CD4-positive, CD25-positive, alpha-beta regulatory T cell (primary cell): ENCODE measurements at places on chromosomes 4 and X. TPM values are rescaled to one million over a fixed set of nuclear protein-coding genes. Genes with fewer than 3 reads are reported as not detected.

DNA sequence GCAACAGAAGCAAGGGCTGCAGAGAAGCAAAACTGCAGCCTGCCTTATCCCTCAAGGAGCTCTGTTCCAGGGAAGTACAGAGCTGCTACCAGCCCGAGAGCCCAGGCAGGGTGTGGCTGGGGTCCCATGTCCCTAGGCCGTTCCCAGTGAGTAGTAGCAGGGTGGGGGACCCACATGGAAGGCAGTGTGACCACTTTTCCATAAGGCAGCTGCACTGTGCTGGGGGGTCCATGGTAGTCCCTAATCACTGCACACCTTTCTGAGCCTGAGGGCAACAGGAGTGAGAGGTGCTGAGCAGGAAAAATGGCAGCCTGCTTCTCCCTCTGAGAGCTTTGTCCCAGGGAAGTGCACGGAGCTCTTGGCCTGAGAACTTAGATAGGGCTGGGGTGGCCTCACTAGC is 135.9 kb downstream of the SH3BGRL start:
- DNase-seq = no peak
- peaks cover 2% of the 10 kb centered on the region for H3K36me3 ChIP-seq
- H3K4me3 ChIP-seq = no peak overlapping the region
- no peaks in the 10 kb centered on the region for H3K4me1 ChIP-seq
- no peak overlapping the region for H3K27ac ChIP-seq

DNA sequence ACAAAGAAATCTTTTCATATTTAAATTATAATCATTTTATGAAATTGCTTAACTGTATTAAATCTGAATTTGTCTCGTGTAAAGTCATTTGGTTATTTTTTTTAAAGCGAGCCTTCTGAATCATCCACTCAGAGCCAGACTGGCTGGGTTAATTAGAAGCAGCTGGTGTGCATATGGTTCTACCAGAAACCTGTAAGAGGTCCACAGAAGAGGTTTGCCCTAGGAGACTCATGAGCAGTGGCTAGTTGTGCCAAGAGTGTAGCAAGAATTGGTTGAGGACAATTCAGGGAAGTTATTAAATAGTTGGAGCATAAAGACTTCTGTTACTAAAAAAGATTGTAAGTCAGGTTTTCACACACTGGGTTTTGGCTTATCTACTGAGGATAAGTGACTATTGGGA is 267.4 kb downstream of the IL1RAPL2 start:
- H3K27ac ChIP-seq = no peak overlapping the region
- no peaks in the 10 kb centered on the region for H3K36me3 ChIP-seq
- no peaks in the 10 kb centered on the region for H3K27me3 ChIP-seq
- no peaks in the 10 kb centered on the region for H3K4me1 ChIP-seq
- no peak for DNase-seq

DNA sequence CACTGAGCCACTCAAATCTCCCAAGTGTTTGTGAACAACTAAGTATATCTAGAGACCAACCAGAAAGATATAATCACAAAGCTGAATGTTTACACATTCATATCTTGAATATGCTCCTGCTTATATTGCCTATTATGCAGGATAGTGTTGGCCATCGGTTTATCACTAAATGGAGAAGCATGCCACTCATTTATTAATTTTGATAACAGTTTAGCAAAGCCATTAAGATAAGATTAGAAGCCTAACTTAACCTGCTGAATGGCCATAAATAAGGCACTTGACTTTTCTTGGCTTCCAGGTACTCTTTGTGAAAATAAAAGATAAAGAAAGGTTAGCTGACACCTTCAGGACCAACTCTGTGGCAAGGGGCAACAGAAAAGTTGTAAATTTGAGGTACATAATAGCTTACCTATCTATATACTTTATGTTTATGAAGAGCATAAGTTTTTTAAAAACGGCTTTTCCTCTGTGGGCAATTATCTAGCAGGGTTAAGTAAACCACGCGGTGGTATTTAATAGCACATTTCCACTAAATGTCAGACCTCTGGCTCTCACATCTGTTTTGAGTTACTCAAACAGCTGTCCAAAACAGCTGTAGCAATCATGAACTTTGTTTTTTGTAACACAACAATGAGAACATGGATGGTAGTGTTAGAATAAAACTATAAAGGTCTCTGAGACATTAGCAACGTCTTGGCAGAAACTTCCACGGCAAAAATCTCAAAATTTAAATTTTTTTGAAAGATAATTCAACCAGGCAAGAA is 58.8 kb upstream of the FTHL17 start:
- no peak for DNase-seq
- H3K4me1 ChIP-seq = no peaks in the 10 kb centered on the region
- no peaks in the 10 kb centered on the region for H3K36me3 ChIP-seq
- no peak overlapping the region for H3K27ac ChIP-seq
- no peaks in the 10 kb centered on the region for H3K27me3 ChIP-seq

CPE gene
- 4.6 TPM for polyA plus RNA-seq

DNA sequence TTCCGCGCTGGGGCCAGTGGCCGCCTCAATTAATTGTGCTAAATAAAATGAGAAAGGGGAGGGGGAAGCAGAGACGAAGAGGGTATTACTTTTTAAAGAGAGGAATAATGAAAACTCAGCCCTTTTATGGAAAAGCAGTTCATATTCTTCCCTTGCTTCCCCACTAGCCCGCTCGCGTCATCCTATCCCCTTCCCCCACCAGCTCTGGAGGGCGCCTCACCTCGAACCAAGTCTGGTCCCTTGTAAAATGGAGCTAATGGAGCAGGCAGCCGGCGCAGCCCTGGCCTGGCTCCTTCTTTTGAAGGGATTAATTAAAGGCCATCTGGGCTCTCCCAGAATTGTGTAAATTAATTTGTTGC is 511 bp upstream of the NKX6-1 start:
- no peak overlapping the region for H3K27ac ChIP-seq
- H3K27me3 ChIP-seq = peaks cover 49% of the 10 kb centered on the region
- no peaks in the 10 kb centered on the region for H3K36me3 ChIP-seq
- no peak for DNase-seq
- no peak overlapping the region for H3K4me3 ChIP-seq
- peaks cover 23% of the 10 kb centered on the region for H3K4me1 ChIP-seq

DNA sequence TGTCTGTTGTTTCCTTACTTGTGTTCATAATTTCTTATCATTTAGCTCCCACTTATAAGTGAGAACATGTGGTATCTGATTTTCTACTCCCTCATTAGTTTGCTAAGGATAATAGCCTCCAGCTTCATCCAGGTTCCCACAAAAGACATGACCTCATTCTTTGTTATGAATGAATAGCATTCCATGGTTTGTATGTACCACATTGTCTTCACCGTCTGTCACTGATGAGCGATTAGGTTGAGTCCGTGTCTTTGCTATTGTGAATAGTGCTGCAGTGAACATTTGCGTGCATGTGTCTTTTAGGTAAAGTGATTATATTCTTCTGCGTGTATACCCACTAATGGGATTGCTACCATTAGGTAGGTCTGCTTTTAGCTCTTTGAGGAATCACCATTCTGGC is 624.3 kb upstream of the EPHA5 start:
- no peak overlapping the region for H3K27ac ChIP-seq
- no peak overlapping the region for H3K4me3 ChIP-seq
- no peaks in the 10 kb centered on the region for H3K27me3 ChIP-seq
- no peak for DNase-seq
- H3K36me3 ChIP-seq = no peaks in the 10 kb centered on the region

GPR78 gene
- polyA plus RNA-seq = not detected

DDX53 gene
- polyA plus RNA-seq = not detected

DNA sequence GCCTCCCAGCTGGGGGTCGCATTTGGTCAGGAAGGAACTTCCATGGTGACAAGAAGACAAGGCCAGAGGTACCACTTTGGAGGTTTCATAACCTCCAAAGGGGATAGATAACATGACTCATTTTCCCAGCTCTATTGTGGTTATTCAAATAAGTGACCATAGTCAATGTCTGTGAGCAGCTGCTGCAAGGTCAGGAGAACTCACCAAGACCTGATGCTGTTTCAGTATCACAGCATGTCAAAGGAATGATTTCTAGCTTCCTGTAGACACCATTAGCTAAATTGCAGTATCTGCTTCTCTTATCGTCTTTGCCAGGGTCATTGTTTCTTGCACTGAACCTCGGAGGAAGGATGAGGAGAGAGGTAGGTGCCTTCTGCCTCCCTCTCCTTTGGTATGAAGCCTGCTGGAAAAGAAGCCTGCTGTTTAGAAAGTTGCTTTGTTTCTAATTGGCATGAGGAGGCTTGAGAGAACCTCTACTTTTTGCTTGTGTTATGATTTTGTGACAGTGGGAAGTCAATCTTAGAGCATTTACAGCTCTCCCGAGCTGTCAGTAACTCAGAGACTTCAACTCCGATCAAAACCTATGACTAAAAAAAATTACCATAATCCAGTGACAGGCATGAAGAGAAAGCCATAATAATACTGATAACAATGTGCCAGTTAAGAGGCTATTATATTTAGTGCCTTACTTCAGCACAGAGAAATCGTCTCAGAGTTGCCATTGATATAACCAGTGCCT is 38.0 kb upstream of the GATB start:
- no peak for DNase-seq
- no peaks in the 10 kb centered on the region for H3K27me3 ChIP-seq
- H3K27ac ChIP-seq = no peak overlapping the region
- no peak overlapping the region for H3K4me3 ChIP-seq

- no peak overlapping the region for H3K4me3 ChIP-seq
- H3K36me3 ChIP-seq = no peaks in the 10 kb centered on the region
- H3K27ac ChIP-seq = no peak overlapping the region
- no peaks in the 10 kb centered on the region for H3K4me1 ChIP-seq
- no peaks in the 10 kb centered on the region for H3K27me3 ChIP-seq
These were observed 498.5 kb upstream of the DIPK2B start for GRCh38 chrX:45699158-45699557.

DNA sequence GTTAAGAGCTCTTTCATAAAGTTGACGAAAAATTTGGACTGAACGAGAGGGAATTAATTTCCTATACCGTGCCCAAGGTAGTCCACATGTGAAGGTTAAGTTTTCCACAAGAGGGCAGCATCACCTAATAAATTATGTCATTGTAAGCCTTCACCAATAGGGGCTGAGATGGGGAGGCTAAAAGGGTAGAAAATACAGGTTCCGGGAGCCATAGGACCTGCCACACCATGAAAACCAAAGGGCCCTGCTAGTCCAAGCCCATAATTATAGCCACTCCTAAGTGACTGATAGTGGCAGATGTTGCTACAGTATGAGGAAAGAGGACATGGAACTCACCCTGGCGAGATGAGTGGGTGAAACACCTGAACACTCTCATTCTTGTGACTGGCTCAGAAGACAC is 122.2 kb downstream of the SHROOM4 start:
- H3K27me3 ChIP-seq = no peaks in the 10 kb centered on the region
- peak; percentile 59 for DNase-seq
- H3K4me1 ChIP-seq = no peaks in the 10 kb centered on the region
- no peak overlapping the region for H3K4me3 ChIP-seq

- H3K27me3 ChIP-seq = no peaks in the 10 kb centered on the region
- H3K36me3 ChIP-seq = no peaks in the 10 kb centered on the region
- no peak overlapping the region for H3K4me3 ChIP-seq
- peaks cover 8% of the 10 kb centered on the region for H3K4me1 ChIP-seq
These were observed 16.3 kb downstream of the VSIG4 start for GRCh38 chrX:66023385-66024091.
